Naive thymus-derived CD8-positive, alpha-beta T cell (primary cell): ENCODE measurements at places on chromosomes 5 and 9. TPM values are rescaled to one million over a fixed set of nuclear protein-coding genes. Genes with fewer than 3 reads are reported as not detected.

GRCh38 chr9:8816361-8816760, 1016.8 kb upstream of the DMAC1 start:
- DNase-seq: no peak

DNA sequence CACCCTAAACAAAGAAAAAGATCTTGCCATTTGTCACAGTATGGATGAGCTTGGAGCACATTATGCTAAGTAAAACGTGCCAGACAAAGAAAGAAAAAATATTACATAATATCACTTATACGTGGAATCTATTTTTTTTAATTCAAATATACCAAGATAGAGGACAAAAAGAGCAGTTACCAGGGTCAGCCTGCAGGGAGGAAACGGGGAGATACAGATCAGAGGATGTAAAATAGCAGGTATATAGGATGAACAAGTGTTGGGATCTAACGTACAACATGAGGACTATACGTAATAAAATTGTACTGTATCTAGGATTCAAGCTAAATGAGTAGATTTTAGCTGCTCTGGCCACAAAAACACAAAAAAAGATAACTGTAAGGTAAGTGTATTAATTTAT, 247.5 kb downstream of the TMEM161B start:
- DNase-seq: no peak

MLANA gene
- not detected for total RNA-seq

TTC33 gene
- 14.8 TPM for total RNA-seq

- DNase-seq: no peak
Observed at GRCh38 chr9:9791611-9792010, 821.2 kb downstream of the PTPRD start.

- DNase-seq: no peak
Observed at GRCh38 chr9:69718218-69718617, 41.6 kb downstream of the PTAR1 start.

GRCh38 chr9:126423916-126424185, 97.2 kb downstream of the MVB12B start:
- DNase-seq: no peak

GRCh38 chr9:84139296-84140070, 158.9 kb downstream of the RMI1 start:
- no peak for DNase-seq

GRCh38 chr5:124741711-124742496, 4.5 kb downstream of the ZNF608 start:
- DNase-seq: no peak

SPATA31D4 gene
- not detected for total RNA-seq
